ENCODE measurements at places on chromosomes 2 and 18.

GRCh38 chr2:191113761-191114160, 37.0 kb downstream of the STAT4 start:
- DNase-seq, result no peak

DNA sequence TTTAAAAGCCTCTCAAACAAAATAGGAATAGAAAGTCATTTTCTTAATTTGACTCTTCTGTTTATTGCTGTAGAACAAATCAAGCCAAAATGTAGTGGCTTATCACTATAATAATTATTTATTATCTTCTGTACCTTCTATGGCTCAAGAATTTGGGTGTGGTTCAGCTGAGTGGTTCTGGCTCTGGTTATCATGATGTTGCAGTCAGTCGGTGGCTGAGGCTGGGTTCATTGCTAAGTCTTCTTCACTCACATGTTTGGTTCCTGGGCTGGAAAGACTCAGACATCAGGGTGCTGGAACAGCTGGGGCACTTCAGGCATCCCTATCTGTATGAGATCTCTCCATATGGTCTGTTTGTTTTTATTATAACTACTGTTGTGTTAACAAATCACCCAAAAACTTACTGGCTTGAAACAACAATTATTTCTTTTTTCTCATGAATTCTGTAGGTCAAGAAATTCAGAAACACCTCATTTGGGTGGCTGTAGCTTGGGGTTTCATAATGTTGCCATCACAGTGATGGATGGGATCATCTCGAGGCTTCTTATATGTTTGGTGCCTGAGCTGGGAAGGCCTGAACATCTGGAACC, 242.6 kb upstream of the FBXO11 start:
- DNase-seq, result no peak

DNA sequence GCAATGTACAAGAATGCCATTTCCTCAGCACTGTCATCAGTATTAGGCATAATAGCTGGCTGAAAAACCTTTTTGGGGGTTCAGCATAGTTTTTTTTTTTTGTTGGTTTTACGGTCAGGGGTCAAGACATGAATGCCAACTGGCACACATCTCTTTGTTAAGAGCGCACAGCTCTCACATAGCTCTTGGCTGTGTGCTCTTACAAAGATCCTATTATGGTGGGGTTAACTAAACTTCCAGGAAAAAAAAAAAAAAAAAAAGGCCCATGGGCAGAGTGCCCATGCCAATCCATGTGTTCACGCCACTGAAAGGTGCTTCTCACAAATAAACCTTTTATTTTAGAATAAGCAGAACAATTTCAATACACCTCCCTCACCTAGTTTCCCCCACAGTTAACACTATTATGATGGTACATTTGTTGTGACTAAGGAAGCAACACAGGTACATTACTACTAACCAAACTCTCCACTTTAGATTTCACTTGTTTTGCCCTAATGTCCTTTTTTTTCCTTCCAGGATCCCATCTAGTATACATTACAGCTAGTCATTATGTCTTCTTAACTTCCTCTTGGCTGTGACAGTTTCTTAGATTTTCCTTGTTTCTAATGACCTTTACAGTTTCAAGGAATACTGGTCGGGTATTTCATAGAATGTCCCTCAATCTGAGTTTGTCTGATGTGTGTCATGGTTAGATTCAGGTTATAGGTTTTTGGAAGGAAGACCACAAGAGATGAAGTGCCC, 56.3 kb downstream of the C2orf74 start:
- DNase-seq, result no peak

DNA sequence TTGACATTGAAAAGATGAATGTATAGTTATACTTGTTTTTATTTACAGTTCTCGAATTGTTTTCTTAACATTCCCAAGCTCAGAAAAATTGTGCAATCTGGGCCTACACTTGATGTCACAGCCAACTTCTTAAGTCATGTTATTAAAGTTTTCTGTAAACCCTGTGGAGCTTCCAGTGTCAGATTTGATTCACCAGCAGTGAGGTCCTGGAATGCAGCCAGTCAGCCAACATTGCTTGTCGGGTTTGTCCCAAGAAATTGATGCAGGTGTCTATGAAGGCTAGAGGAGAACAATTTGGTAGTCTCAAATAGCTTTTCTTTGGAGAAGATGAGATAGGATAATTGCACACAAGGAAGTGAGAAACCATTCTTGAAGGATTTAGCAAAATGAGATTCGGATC, 732.2 kb downstream of the DPP10 start:
- no peak for DNase-seq

GRCh38 chr2:201072201-201072530, 365 bp downstream of the NDUFB3 start:
- DNase-seq, result no peak

DNA sequence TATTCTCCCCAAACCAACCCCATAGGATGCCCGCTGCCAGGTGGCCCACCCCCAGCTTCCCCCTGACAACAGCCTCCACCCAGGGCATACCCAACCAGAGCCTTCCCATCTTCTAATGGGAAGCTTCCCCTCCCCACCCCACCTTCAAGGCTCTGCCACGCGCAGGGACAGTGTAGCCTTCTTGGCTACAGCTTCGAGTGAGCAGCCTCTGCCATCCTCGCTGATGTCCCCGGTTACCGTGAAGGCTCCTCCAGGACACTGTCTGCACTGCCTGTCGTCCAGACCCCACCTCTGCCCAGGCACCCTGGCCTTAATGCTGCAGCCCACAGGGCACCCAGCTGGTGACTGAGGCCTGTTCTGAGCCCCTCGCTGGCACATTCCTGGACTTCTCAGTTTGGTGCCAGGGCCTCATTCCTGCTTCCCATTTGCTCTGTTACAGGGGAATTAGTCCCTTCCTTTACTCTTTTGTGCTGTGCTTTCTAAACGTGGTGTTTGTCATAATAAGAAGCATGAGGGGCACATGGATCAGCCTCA, 13.0 kb upstream of the ADNP2 start:
- no peak for DNase-seq

DNA sequence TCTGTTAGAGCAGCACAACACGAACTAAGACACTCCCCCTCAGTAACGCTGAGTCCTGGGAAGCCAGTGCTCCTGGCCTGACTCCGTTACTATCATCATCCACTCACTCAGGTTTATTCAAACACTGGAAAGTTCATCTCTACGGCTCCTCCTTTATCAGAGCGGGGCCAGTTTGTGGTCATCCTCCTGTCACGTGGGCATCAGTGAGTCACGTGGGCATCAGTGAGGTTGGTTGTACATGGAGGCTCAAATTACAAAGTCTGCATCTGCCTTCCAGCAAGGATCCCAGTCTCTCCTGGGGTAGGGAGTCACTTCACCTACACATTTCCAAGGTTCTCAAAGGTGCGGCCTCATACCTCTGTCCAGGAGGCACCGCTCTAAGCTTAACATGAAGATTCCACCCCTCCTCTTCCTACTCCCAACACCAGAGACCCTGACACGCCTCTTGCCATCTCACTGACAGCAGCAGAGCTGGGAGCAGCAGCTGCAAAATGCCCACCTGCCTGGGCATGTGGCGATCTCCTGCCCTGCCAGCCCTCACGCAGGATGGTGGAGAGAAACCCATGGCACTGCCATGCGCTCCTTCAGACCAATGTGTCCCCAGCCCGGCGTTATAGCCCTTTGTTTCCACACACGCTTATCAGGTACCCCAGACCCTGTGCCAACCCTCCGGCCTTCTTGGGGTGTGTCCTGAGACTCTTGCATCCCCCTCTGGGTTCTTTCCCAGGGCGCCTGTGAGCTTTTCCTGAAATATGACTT, 99.2 kb upstream of the PTPRM start:
- peak; percentile 80 for DNase-seq

DNA sequence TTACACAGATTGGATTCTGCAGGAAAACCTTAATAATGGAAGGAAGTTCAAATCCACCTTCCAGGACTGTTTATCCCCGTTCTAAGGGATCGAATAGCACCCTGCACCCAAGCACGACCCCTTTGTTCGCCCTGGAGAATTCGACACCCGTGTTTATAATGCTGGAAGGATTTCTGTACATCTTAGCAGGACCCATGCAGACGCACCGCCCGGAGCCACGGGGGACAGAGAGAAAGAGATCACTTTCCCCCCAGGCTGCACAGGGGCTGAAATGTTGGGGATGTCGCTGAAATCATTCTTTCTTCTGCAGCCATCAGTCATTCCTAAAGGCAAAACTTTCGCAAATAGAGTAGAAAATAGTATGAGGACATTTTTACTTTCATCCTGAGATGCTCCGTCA, 238.7 kb upstream of the SALL3 start:
- no peak for DNase-seq

DNA sequence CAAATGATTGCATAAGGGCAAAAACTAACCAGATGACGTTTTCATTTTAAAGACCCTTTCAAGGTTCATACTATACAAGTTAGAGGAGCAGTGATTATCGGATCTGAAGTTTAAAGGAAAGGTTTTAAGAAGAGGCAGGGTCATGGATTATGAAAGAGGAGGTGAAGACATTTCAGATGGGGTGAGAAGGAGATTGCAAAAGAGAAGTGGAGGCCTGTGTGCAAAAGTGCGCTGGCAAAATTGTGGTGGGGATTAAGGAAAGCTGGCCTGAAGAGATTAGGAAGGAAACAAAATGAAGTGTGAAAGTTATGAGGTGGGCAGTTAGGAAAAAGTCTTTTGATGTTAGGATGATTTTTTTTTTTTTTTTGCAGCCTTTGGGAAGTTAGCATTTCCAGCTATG, 935.7 kb upstream of the FAM98A start:
- DNase-seq, result no peak

- no peak for DNase-seq
Measured at GRCh38 chr2:47019961-47020681, 104.5 kb upstream of the MCFD2 start.
